ENCODE measurements at places on chromosomes 7 and 10.

DNA sequence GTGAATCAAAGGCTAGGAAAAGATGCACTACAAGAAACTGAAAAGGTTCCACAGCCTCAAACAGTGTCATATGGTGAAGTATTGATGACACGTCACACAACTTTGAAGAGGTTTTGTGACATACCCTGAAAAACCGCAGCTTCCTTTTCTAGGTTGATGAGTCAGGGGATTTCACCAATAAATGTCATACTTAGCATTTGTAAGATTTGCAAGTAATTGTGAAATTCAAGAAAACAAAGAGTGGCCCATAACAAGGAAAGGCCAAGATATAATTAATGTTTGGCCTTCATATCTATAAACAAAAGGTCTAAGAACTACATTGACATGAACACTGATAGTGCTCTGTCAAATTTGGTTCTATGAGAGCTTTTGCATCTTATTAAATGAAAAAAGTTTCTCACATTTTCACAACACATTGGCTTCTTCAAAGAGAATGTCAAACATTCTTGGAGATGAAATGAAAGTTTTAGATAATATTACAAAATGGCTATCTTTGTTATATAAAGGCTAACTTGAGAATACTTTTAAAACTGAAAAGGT lies 62.0 kb upstream of the NAMPT start:
- DNase-seq, result peak; percentile 97

GRCh38 chr10:123204127-123204461 lies 49.9 kb downstream of the BUB3 start:
- DNase-seq, result no peak

- peak; percentile 55 for DNase-seq
Measured at GRCh38 chr10:89346405-89347254, 18.8 kb downstream of the IFIT3 start.

DNA sequence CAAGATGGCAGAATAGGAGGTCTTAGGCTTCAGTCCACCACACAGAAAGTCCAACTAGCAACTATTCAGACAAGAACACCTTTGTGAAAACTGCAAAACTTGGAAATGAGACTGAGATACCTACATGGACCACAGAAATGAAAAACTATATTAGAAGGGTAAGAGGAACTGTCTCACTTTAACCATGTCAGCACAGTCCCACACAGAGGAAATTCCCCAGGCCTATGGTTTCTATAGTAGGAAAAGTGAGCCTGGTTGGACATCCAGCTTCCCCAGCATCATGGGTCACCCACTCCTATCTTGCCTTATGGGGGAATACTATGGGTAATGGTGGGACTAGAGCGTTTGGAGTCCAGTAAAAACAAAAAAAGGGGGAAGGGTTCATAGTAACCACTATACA lies 38.8 kb upstream of the CDK6 start:
- no peak for DNase-seq

GRCh38 chr10:13571541-13571940 lies 15.2 kb upstream of the PRPF18 start:
- no peak for DNase-seq

- no peak for DNase-seq
Measured at GRCh38 chr7:152733286-152733934, 26.1 kb upstream of the ACTR3B start.

DNA sequence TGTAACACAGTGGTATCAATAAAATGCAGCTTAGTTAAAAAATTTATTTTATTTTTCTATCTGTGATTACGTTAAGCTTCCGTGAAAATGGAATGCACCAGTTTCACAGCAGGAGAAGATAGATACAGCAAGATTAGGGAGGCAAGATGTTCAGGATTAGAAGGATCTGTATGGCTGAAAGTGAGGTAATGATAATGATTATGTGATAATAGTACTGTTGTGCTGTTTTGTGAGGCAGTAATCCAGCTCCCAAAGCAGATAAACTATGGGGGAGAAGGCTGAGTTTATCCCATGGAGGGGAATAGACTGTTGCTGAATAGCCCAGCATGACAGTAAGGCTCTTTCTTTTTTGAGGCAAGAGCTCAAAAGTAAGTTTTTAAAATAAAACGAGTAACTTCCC lies 216.1 kb upstream of the PRPS1L1 start:
- DNase-seq, result no peak
